Femur (tissue), 1 donor: ENCODE measurements at places on chromosomes 12 and 14.

DNA sequence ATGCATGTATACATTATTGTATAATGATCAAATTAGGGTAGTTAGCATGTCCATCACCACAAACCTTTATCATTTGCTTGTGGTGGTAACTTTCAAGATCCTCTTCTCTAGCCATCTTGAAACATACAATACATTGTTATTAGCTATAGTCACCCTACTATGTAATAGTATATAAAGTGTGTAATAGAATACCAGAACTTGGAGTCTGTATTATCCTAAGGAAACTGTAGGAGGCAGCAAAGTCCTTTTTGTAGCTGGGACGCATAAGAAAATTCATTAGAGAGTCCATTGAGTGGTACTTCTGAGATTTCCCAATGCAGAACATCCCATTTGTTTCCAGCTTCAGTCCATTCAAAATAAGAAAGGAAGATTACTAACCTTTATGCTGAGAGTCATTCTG is 325.9 kb upstream of the LRFN5 start:
- DNase-seq = no peak

DNA sequence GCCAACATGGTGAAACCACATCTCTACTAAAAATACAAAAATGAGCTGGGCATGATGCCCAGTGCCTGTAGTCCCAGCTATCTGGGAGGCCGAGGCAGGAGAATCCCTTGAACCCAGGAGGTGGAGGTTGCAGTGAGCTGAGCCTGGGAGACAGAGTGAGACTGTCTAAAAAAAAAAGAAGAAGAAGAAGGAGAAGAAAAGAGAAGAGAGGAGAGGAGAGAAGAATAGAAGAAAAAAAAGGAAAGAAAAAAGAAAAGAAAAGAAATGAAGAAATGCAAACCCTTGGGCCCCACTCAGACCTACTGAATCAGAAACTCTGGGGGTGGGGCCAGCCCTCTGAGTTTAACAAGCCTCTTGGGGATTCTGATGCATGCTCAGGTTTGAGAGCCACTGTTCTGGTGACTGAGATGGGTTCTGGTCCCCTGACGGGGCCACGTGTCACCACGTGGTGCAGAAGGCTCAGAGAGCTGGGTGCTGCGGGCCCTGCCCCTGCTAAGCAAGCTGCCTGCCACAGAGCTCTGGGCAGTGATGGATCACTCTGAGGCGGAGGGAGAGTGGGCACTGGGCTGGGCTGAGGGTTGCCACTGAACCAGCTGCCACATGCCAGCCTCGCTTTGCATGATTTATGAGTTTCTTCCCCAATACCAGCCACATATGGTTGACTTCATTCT is 37.5 kb downstream of the ERH start:
- no peak for DNase-seq

DNA sequence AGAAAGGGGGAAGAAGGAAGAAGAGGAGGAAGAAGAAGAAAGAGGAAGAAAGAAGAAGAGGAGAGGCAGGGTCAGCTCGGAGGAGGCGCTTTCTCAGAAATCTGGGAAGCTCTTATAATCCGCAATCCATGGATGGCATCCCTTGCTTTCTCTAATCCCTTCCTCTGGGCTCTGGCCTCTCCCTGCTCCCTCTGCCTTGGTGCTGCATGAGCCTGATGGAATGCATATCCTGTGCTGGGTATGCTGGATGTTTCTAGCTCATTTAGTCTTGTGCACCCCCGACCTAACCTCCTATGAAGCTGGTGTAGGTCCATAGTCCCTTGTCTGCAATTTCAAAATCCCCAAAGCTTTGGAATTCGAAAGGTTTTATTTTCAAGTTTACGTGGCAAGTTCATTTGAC is 94.2 kb upstream of the MYL2 start:
- DNase-seq = no peak

GRCh38 chr14:100078997-100079725 is 13.9 kb downstream of the EVL start:
- DNase-seq = peak; percentile 60

DNA sequence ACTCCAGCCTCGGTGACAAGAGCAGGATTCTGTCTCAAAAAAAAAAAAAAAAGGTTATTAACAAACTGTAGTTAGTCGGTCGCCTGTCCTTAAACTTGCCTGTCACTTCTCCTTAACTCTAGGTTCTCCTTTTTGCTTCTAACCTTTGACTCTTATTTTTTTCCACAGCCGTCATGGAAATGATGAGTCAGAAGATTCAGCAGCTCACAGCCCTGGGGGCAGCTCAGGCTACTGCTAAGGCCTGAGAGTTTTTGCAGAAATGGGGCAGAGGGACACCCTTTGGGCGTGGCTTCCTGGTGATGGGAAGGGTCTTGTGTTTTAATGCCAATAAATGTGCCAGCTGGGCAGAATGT is 418 bp upstream of the MYG1 start:
- peak; percentile 46 for DNase-seq

DNA sequence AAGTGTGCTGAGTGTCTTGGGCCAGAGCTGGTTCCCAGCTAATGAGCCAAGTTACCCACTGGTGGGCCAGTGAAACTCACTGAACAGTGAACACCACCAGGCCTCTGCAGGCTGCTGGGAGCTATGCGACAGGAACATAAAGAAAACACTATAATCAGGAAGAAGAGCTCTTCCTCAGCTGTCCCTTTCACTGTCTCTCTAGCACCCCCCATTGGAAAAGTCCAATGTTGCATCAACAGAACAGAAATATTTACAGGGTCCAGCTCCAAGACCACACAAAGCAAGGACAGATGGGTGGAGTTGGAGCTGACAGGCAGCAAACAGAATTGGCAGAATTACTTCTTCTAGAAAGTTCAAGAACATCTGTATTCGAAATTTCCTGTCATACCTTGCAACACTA is 903.6 kb upstream of the TMEM132C start:
- no peak for DNase-seq

GRCh38 chr12:106913456-106913855 is 42.3 kb upstream of the TMEM263 start:
- DNase-seq = no peak
